Dorsolateral prefrontal cortex (tissue), 122 donors: ENCODE measurements at places on chromosomes 16 and 17.

DNA sequence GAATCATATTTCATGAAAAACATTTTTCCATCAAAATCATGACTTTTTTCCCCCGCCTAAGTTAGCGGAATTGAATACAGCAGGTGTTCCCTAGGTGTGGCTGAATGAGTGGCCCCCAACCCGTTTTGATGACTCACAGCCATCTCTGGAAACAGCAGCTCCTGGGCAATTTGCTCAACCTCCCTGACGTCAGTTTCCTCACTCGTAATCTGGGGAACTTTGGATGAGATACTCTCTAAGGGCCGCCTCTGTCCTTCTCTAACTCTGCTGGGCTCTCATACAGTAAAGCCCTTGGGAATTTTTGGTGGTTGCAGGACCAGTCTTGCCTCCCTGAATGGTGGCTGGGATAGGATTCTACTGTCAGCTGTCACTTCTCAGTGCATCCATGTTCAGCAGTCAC is 11.6 kb upstream of the NTN1 start:
- no peak for DNase-seq

DNA sequence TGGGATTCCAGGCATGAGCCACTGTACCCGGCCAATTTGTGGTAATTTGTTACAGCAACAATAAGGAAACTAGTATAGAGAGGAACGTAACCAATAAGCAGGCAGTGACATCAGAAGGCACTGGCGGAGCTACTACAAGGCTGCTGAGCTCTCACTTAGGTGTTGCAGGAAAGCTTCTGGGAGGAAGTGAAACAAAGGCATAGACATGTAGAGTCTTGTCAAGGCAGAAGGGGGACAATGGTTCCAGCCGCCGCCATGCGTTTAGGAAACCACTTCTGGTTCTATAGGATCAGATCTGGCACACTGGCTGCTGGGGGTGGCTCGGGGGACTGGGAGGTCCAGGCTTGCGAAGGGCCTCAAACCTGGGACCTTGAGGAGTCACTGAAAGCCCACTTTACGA is 9.4 kb upstream of the CPSF4L start:
- no peak for DNase-seq

GRCh38 chr17:9968881-9969280 is 63.8 kb upstream of the RCVRN start:
- DNase-seq: no peak

DNA sequence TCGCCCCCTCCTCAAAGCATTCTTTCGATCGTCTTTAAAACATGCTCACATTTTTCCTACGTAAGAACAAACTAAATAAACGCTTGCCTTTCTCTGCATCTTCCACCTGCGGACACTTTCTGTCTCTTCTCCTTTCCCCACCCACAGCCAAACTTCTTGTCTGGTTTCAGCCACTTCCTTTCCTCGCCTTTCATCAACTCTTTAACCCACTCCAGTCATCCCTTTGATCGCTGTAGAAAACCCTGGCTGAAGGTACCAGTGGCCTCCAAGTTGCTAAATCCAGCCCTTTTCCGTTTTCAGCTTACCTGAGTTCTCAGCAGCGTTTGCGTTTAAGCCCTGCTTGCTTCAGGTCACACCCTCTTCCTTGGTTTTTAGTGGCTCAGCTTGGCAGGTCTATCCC is 483 bp downstream of the RPA1 start:
- no peak for DNase-seq

DNA sequence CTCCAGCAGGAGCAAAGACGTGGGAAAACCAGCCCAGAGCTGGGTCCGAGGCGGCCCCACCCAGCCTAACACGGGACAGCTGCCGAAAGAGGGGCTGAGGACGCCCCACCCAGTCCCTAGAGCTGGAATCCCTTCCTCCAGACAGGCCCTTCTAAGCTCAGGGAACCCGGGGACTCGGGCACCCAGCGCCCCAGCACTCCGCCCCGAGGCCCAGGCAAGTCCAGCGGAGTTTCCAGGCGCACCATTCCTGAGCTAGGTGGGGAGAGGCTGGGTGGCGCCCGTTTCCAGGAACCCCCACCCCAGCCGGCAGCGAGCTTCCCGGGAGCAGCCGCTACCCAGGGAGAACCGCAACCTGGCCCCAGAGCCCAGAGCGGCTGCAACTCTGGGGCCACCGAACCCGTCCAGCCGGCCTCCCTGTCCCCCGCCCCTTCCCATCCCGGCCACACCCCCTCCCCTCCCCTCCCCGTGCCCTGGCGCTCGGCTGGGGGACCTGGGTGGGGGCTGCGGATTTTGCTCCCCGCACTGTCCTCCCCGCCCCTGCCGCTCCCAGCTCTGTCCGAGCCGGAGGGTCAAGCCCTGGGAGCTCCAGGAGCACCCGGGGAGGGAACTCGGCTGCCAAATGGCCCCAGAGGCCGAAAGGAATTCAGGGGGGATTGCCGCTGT is 536 bp downstream of the TMC6 start:
- no peak for DNase-seq

- no peak for DNase-seq
Observed at GRCh38 chr17:56599088-56599487, 5.6 kb downstream of the NOG start.

GRCh38 chr17:67801626-67802175 is 23.6 kb upstream of the BPTF start:
- no peak for DNase-seq

GRCh38 chr17:64075913-64076312 is 54.0 kb downstream of the ERN1 start:
- no peak for DNase-seq

GRCh38 chr17:6506679-6507231 is 49.6 kb downstream of the PITPNM3 start:
- no peak for DNase-seq

GRCh38 chr17:16282522-16282921 is 65.5 kb downstream of the PIGL start:
- no peak for DNase-seq

DNA sequence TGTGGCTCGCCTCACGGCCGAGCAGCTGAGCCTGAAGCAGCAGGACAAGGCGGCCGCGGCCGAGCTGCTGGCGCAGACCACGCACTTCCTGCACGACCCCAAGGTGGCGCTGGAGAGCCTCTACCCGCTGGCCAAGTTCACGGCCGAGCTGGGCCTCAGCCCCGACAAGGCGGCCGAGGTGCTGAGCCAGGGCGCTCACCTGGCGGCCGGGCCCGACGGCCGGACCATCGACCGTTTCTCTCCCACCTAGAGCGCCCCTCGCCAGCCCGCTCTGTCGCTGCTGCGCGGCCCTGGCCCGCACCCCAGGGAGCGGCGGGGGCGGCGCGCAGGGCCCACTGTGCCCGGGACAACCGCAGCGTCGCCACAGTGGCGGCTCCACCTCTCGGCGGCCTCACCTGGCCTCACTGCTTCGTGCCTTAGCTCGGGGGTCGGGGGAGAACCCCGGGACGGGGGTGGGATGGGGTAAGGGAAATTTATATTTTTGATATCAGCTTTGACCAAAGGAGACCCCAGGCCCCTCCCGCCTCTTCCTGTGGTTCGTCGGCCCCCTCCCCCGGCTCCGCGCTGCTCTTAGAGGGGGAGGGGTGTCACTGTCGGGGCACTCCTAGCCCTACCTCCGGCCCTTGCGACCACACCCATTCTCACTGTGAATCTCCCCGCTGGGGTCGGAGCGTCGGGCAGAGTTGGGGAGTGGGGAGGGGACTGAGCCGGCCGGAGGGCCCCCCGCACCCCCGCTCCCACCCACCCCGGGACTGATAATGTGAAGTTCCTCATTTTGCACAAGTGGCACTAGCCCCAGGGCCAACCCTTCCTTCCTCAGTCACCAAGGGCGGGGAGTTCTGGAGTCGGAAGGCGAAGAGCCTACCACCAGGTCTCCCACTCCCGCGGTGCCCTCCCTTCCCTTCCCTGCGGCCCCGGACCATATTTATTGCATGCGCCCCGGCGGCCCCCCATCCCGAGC is 4.0 kb downstream of the HIC1 start:
- DNase-seq: no peak

DNA sequence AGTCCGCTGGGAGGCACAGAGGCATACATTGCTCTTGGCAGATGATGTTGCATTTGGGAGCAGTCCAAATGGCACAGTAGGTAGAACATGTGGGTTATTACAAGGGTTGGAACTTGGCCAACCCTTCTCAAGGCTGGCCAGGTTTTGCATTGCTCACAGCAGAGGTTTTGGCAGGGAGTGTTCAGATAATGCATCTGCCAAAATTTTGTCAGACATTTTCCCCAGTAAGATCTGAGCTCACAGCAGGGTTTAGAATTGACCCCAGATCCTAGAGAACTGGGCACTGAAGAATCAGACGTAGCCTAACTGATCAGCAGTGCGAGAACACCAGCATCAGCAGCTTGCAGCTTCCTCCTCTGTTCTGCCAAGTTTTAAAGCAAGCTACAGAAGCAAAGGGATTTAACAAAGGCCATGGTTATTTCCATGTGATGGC is 468.8 kb upstream of the KIF2B start:
- DNase-seq: peak; percentile 44

DNA sequence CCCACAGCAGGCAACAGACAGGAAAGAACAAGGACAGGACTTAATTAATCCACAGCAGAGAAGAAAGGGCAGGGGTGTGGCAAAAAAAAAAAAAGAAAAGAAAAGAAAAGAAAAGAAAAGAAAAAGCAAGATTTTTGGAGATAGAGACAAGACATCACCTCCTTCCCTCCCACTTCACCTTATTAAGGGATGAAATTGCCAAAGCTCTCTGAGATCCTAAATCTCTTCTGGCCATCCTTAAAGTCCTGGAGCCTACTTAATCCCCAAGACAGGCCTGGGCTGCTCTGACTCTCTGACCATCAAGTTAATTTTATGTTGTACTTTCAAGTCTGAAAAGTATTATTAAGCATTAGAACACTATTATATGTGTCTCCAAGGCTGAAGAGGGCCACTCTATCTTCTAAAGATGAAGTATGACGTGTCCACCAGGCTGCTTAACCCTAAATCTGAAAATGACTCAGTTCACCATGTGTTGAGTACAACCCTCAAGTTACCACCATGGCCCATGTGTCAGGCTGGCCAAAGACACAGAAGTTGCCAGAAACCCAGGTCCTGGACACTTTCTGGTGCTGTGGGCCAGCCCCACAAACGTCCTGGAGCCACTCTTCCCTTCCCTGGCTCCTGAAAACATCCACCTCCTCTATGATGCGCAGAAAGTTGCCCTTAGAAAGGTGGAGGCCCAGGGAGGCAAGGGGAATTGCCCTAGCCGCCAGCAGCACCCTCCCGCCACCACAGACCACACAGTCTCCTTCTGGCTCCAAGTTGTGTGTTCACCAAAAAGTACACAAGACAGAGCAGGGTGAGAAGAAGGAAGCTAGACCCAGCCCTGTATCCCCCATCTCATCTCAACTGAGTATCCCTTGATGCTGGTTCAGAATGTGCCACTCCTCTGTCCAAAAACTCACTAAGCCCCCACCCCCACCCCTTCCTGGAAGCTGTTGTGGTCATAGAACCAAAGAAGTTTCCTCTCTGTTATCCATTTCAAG is 2.7 kb downstream of the SOCS1 start:
- no peak for DNase-seq

GRCh38 chr17:80694085-80694991 is 149.7 kb downstream of the RPTOR start:
- no peak for DNase-seq

DNA sequence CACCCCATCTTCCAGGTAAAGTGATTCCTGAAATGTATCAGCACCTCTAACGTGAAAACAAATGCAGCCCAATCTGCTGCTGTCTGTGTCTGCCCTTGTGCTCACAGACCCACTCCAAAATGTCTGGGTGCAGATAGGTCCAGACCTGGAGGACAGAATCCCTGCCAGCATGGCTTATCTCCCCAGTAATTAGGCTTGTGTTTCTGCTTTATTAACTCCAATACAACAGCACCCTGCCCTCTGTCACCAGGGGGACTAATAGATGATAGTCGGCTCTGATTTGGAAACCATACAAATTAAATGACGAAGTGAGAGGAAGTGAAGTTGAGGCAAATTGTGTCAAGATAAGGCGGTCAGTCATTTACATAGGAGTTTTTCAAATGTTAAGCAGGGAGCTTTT is 608.3 kb upstream of the SALL1 start:
- no peak for DNase-seq

DNA sequence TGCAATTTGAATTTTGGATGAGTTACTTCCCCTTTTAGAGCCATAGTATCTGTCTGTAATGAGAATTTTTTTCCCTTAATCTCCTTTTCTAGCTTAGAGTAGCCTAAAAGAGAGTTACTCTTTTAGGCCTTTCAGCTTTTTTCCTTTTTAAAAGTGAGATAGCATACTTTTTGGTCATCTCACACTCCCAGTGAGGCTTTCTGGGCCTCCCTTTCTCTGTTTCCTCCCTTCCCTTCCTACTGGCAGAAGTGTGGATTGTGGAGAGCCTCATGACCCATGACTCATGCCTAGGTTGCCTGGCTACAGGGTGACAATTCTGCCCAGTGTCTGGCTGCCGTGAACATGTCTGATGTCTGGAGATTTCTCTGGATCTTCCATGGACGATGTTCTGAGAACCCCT is 15.2 kb downstream of the KRT23 start:
- peak; percentile 46 for DNase-seq

DNA sequence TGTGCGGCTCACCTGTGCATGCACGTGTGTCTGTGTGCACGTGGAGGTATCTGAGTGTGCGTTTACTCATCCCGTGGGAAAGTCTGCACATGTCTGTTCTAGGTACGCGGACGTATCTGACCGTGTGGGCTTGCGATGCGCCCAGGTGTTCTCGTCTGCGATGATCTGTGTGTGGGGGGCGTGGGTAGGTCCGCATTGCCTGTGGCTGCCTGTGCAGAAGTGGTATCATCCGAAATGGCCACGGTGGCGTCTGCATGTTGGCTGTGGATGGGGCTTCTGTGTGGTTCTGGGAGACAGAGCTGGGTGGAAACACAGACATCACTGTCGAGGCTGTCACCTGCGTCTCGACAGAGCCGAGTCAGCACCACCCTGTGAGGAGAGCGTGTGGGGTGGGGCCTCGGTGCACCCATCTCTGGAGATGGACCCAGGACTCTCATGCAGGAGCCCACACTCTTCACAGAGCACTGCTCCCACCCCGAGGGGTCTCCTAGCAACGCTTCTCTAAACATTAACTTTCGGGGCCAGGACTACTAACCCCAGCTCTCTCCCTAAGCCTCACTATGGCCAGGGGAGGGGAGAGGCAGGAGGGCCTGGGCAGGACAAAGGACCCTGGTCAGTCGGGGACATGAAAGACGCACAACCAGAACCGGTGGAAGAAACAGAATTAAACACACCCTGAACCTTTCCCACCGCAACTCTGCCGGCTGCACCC is 8.4 kb downstream of the DPEP1 start:
- no peak for DNase-seq

GRCh38 chr16:4803898-4804762 is 1.7 kb upstream of the ROGDI start:
- no peak for DNase-seq

- no peak for DNase-seq
Observed at GRCh38 chr16:66289986-66290385, 76.5 kb upstream of the CDH5 start.

- no peak for DNase-seq
Observed at GRCh38 chr17:81735264-81736102, 23.4 kb downstream of the SLC25A10 start.
